ENCODE measurements at places on chromosomes 5 and 9.

DNA sequence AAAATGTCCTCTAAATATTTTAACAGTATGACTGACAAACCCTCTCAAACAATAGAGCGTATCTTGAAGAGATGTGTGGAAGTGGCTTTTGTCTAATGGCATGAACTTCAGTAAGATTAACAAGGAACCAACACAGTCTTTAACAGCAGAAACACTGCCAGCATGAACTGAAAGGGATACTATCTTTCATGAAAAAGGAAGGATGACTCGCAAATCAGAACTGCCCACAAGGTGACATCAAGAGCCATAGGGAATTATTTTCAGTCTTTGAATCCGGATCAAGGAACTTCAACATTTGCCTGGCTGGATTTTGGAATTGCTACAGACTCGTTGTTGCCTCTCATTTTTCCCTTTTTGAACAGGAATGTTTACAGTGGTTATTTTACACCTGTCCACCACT, 5.1 kb upstream of the HEXB start:
- DNase-seq, result no peak

GRCh38 chr5:96293966-96294883, 138.8 kb downstream of the PCSK1 start:
- DNase-seq, result no peak

- DNase-seq, result no peak
These were observed 85.3 kb downstream of the NSUN2 start for GRCh38 chr5:6547498-6547897.

DNA sequence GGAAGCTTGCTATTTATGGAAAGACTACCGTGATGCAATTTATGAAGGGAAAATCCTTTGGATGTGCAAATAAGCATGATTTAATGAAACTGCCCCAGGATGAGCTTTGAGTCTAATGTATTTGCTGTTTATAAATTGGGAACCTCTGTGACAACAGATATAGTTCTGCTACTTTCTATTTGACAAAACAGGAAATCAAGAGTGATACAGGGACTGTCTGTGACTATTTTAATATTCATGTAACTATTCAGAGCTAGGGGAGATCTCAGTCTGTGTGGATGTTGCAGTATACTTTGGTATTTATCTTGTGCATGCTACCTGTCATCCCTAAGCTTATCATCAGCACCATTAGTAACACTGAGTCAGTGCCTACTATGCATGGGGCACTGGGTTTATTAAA, 132.1 kb downstream of the PDZD2 start:
- no peak for DNase-seq

DNA sequence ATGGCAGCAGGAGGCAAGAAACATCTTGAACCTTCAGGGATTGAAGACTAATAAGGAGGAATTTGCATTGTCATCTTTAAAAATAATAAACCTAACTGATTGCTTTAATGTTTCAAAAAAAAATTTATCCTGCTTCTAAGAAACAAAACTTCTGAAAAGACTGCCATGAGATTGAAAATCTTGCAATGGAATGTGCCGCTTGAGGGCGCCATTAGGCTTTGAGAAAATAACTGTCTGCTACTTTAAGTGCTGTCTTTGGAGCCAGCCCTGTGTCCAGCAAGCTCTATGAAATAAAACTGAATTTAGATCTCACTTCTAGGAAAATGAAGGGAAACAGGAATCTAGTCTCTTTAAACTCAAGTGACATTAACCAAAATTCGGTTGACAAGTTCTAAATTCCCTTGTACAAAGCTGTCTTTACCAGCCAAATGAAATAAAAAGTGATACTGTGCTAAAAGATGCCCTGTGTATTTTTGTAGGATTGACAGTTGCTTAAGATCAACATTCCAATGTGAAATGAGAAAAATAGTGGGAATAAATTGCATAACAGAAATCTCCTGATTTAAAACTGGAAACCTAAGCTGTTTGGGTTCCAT, 79.4 kb downstream of the ESM1 start:
- peak; percentile 62 for DNase-seq

GRCh38 chr9:126485662-126486061, 128.1 kb upstream of the LMX1B start:
- no peak for DNase-seq

GRCh38 chr9:134638502-134639090, 3.0 kb upstream of the COL5A1 start:
- no peak for DNase-seq

GRCh38 chr9:134774410-134774809, 106.2 kb upstream of the FCN2 start:
- DNase-seq, result no peak

- DNase-seq, result no peak
These were observed 14.1 kb upstream of the IQGAP2 start for GRCh38 chr5:76388791-76389512.

GRCh38 chr5:164301708-164302107, 796.3 kb downstream of the MAT2B start:
- DNase-seq, result no peak

- no peak for DNase-seq
These were observed 131.8 kb upstream of the SLC12A2 start for GRCh38 chr5:127951791-127952190.

GRCh38 chr5:74342948-74343682, 297.4 kb downstream of the ENC1 start:
- DNase-seq, result no peak

- no peak for DNase-seq
These were observed 110.1 kb upstream of the RAD23B start for GRCh38 chr9:107172979-107173347.

DNA sequence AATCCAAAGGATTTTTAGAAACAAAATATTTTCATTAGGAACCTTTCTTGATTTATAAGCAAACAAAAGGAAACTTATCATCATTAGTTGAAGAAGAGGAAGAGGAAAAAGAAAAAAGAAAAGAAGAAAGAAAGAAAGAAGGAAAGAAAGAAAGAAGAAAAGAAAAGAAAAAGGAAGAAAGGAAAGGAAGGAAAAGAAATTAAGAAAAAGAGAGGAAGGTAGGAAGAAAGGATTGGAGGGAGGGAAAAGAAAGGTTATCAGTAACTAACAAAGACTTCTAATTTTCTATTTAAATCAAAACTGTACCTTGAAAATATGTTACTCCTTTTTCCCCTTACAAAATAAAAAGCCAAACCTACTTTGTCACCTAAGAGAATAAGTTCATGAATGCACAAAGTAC, 10.0 kb downstream of the EBF1 start:
- DNase-seq, result no peak

- no peak for DNase-seq
These were observed 164.1 kb upstream of the MPDZ start for GRCh38 chr9:13443346-13444244.

DNA sequence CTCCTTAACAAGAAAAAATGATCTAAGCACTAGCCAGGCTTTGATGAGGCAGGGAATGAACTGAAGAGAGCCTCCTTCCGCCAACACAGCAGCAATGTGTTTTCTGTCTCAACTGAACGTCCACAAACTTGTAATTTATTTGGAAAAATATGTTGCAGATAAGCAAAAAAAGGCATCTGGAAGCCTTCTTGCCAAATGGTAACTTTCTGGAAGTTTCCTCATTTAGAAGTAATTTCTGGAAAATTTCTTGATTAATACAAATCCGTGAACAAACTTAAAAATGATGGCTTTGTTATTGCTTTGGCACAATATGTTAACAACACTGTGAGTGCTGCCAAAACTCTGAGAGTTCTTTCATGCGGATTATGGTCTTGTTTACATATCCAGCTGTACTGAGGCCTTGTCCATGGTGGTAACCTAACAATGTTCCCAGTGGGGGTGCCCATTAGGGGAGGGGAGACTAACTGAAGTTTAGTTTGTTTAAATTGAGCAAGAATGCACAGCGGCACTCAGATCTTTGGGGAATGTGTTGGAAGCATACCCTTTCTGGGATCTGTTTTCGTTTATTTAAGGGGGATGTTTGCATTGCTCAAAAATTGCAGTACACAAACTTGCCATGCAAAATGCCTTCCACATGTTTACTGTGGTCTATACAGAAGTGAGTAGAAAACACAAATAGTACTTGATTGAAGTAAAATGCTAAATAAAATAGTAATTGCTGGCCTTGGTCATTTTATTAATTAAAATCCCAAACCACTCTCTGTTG, 334.7 kb downstream of the NR2F1-AS1 start:
- no peak for DNase-seq

- DNase-seq, result no peak
These were observed 71.8 kb downstream of the RAPGEF1 start for GRCh38 chr9:131668057-131668438.

DNA sequence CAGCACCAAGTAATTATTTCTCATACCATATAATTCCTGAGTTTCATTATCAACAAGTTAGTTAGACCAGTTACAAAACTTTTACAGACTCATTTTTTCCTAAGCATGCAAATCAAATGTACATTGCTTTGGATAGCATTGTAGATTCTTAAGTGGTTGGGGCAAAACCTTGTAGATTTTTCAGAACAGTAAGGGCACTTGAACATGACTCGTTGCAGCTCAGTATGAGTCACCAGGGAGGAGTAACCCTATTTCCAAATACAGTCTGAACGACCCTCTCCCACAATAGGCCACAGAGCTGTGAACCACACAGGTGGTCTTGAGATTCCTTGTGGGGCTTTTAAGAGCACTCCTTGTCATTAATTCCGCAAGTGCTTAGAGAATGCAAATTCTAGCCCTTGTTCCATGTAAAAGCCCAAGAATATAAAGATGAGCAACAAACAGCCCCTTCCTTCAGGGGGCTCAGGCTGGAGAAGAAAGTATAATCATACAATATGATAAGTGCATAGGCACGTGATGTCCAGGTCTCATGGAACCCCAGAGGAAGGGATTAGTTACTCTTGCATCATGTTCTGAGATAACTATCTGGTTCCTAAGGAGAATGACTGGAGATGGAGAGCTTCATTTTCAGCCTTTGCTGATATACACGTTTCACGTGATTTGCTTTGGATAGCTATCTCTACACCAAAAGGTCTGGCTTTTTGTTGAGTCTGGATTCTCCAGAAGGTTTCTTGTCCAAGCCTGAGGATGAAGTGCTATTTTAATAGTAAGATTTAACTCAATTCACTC, 295.7 kb downstream of the KCNN2 start:
- no peak for DNase-seq

DNA sequence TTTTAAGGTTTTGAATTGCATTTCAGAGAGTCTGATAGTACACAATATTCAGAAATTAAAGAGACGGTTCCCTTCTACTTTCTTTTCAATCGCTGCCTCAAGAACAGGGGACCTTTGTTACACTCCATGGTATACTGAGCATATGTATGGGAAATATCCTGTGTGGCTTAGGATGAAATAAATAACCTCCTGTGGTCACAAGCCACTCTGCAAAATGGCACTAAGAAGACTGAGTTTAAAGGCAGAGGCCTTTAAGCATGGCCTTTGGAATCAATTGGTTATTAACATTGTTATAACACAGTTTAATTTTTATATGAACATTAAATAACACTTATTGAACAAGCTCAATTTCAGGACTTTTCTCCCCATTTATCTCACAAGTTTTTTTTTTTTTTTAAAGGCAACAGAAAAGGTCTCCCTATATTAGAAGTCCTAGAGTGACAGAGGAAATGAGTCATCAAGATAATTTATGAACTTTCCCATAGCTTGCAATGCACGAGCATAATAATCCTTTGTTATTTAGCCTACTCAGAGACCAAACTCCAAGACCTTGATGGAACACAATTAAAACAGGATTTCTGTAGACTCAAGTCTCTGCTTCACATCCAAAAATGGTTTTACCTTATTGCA, 341.9 kb downstream of the TMEM167A start:
- no peak for DNase-seq

- DNase-seq, result no peak
These were observed 141.8 kb downstream of the PAX5 start for GRCh38 chr9:36892279-36892678.

DNA sequence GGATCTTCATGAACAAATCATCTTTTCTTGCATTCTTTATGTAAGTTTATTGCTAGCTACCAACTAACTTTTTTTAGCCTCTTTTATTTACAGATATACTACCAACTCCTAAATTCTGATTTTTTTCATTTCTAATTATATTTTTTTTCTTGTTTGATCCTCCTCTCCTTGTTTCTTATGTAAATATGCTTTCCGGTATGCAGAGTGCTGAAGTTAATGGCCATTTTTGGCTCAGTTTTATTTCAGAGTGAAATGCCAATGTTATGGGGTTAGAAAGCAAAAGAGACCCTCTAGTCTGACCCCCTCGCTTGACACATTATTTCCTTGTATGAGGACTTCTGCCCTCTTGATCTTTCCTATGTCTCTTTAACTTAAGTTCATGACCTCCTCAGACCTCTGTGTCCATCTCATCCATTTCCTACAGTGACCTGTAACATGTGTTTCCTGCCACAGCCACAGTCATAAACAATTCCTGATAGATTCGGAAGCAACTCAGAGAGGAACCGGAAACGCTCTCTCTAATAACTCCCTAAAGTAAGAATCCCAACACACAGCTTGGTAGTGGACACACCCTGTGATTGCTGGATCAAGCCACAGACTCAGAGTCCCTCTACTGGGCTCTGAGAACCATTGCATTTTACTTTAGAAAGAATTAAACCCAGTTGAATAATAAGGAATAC, 42.9 kb upstream of the AFAP1L1 start:
- no peak for DNase-seq

- no peak for DNase-seq
These were observed 77.8 kb upstream of the SLC1A3 start for GRCh38 chr5:36528588-36528987.

DNA sequence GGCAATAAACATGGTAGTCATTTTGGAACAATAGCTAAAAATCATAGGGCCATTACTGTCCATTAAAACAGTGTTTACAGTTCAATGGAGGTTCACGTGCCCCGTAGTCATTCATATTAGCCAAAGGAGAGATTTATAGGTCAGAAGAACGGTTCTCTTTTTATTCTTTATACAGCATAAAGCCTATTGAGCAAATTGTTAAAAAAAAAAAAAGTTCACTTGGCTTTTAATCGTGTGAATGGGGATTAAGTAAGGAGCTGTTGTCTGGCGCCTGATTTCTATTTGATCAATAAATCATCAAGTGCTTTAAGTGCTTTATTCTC, 69.1 kb upstream of the TBCA start:
- DNase-seq, result no peak

- no peak for DNase-seq
These were observed 686.5 kb upstream of the COX7C start for GRCh38 chr5:85931220-85931619.

GRCh38 chr9:113919382-113919781, 43.3 kb downstream of the ZNF618 start:
- no peak for DNase-seq

DNA sequence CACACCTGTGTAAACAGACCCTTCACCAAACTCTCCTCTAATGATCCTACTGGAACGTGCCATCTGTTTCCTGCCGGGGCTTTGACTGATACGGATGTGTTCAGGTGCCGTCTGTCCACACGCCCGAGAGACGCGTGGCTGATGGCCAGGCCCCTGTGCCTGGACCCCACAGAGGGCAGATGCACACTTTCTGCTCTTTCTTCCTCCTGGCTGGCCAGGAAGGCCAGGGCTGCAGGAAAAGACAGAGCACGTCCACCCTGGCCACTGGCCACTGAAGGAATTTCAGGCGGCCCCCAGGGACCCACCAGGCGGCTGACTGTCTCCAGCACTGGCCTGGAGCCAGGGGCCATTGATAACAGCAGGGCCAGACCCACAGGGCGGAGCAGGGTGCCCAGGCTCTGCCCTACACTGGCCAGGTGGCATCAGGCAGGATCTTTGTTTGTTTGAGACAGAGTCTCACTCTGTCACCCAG, 3.6 kb upstream of the ENG start:
- DNase-seq, result no peak
